ENCODE measurements at places on chromosomes 2 and 18. TPM values are rescaled to one million over a fixed set of nuclear protein-coding genes. Genes with fewer than 3 reads are reported as not detected.

DNA sequence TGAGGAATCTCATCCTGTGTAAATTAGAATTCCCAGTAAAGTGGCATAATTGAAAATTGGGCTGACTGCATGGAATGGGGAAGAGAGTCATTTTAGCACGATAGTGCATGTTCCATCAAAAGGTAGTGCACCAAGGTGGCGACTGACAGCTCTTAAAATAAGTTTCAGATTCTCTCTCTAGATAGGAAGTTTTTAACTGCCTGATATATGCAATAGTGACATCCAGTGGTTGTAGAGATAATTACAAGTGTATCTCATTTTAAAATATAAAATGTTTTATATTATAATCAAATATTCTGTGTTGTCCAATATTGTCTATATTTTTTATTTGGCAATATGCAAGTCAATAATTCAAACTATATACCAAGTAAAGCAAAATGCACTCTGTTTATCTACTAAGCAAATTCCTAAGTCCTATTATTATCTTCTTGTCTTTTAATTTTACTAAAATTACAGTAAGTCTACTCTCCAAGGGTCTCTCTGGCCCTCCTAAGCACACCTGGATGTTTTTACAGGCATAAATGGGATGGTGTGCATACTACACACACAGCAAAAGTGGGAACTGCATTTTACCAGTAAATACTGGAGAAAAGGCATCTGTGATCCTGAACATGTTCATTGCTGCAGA lies 397.7 kb upstream of the HNRNPA3 start:
- no peak overlapping the region for H3K27ac ChIP-seq
- no peaks in the 10 kb centered on the region for H3K27me3 ChIP-seq
- DNase-seq, result no peak

- peak overlapping the region; percentile 31 for H3K4me3 ChIP-seq
- no peaks in the 10 kb centered on the region for H3K36me3 ChIP-seq
- no peak for DNase-seq
- H3K27me3 ChIP-seq, result no peaks in the 10 kb centered on the region
- H3K27ac ChIP-seq, result peak overlapping the region; percentile 82
These were observed 120.1 kb downstream of the IRS1 start for GRCh38 chr2:226679389-226680065.

DNA sequence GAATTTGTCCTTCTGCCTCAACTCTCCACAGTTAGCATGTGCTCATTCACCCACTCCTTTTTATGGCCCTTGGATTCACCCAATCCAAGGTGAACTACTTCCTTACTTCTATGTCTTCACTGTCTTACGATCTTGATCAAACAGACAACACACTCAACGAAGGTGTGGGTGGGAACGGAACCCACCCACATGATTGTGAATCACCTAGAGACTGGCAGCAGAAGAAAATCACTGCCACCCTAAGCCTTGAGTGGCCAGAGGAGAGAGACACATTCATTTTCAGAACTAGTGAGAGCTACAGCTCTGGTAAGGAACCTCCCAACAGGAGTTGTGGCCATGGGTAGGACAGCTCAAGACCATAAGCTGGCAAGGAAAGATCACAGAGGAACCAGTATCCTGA lies 194.3 kb downstream of the PLCL1 start:
- no peak for DNase-seq
- H3K27ac ChIP-seq, result no peak overlapping the region
- H3K4me1 ChIP-seq, result peaks cover 13% of the 10 kb centered on the region
- H3K27me3 ChIP-seq, result no peaks in the 10 kb centered on the region

- no peaks in the 10 kb centered on the region for H3K27me3 ChIP-seq
- H3K4me1 ChIP-seq, result peaks cover 27% of the 10 kb centered on the region
- H3K36me3 ChIP-seq, result no peaks in the 10 kb centered on the region
- DNase-seq, result no peak
- H3K27ac ChIP-seq, result no peak overlapping the region
These were observed 41.0 kb upstream of the FOSL2 start for GRCh38 chr2:28351621-28352020.

GRCh38 chr18:54173980-54174630 lies 50.4 kb downstream of the MBD2 start:
- no peaks in the 10 kb centered on the region for H3K36me3 ChIP-seq
- no peak for DNase-seq
- H3K4me3 ChIP-seq, result no peak overlapping the region
- no peaks in the 10 kb centered on the region for H3K27me3 ChIP-seq
- H3K4me1 ChIP-seq, result no peaks in the 10 kb centered on the region

GRCh38 chr2:57981083-57981768 lies 65.4 kb upstream of the VRK2 start:
- H3K4me1 ChIP-seq, result no peaks in the 10 kb centered on the region
- DNase-seq, result no peak
- H3K4me3 ChIP-seq, result no peak overlapping the region
- H3K27me3 ChIP-seq, result no peaks in the 10 kb centered on the region
- no peaks in the 10 kb centered on the region for H3K36me3 ChIP-seq

DNA sequence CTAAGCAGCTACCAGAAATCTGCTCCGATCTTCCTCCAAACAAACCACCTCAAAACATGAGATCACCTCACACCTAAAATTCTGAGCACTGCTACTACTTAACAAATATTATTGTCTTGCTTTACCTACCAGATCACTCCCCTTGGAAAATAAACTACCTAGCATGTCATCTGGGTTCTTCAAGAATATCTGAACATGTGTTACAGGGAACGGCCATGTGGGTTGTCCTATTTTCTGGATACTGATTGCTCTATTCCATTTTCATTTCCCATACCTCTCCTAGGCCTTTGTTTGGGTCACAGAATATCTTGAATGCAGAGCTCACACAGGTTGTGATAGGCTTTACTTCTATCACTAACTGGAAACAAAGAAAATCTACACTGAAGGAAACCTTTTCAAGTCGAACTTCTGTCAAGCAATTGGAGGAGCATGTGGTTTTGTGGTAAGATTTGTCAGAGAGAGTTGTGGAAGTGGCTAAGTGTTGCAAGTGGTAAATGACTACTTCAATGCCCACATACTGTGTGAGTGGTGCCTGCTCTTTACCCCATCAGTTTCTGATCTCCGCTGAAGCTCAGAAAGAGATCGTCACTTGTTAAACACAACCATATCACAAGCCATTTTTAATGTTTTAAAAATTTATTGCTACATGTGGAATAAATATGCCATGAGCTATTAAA lies 739.1 kb upstream of the ZEB2 start:
- no peak for DNase-seq
- H3K36me3 ChIP-seq, result no peaks in the 10 kb centered on the region
- no peaks in the 10 kb centered on the region for H3K4me1 ChIP-seq
- no peak overlapping the region for H3K4me3 ChIP-seq

Gene PIGN
- total RNA-seq, result 9.5 TPM
